HFF-Myc (cell line): ENCODE measurements at places on chromosomes 1 and 21.

- DNase-seq = no peak
Observed at GRCh38 chr1:45097079-45097478, 85.0 kb downstream of the UROD start.

DNA sequence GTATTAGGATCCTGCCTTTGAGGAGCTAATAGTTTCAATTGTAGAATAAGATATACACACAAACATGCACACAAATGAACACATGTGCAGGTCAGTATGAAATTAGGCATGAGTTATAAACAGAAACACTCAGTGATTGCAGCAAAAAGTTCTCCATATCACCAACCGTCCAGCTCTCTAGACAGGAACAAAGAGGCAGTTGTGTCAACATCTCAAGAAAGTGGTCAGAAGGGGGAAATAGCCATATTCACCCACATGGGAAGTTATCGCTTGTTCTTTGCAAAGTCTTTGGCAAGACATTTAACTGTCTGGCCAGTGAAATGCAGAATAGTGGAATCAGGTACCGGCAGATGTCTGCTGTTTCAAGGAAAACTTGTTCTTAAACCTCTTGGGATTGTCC is 29.4 kb upstream of the PIGC start:
- no peak for DNase-seq

GRCh38 chr1:93617670-93618499 is 63.8 kb downstream of the BCAR3 start:
- no peak for DNase-seq

GRCh38 chr1:234778221-234779159 is 168.5 kb upstream of the IRF2BP2 start:
- no peak for DNase-seq

DNA sequence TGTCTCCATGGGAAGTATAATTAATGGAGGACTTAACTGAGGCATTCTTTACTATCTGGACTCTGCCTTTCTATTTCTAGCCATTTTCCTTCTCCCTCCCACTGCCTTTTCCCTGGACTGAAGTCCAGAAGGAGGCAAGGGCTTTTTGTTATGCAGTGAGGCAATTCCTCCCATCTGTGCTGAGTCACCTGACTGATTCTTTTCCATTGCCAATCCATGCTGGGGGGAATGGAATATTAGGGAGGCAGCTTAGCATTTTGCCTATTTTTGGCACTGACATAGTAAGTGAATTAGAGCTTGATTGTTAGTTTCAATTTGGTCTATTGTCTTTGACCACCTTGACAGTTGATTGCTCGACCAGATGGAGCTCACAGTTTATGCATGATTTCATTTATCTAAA is 1000.6 kb upstream of the PRMT6 start:
- DNase-seq = no peak

DNA sequence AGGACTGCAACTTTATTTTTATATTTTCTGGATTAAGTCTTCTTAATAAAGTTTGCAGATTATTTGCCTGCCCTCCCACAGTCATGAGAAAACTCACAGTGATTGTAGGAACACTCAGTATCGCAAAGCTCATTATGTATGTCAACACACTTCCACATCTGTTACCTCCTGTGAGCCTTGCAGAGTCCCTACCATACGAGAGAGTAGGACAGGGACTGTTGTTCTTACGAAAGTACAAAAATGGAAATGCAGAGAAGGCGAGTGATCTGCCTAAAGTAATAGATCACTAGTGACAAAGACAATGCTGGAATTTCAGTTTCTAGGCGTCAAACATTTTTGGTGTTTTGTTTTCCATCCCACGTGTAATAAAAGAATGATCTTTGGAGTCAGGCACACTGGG is 131.7 kb downstream of the SYT2 start:
- DNase-seq = no peak

DNA sequence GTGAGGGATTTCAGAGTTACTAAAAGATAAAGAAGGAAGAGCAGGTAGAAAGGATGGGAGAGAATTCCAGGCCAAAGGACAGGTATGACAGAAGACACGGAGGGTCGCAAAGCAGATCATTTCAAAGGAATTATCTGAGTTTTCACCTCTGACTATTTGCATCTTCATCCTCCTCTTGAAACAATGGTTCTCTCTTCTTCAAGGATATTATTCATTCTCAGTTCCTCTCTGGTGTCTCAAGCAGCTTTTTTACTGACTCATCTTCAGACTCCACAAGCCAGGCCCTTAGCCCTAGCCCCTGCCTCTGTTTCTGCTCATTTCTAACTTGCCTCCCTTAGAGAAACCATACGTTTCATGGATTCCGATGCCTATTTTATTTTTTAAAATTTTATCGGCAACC is 15.0 kb downstream of the DDX59 start:
- DNase-seq = no peak

GRCh38 chr1:209190591-209191261 is 392.8 kb upstream of the CAMK1G start:
- DNase-seq = peak; percentile 25

- DNase-seq = no peak
Observed at GRCh38 chr1:6622396-6623152, 2.1 kb upstream of the THAP3 start.

DNA sequence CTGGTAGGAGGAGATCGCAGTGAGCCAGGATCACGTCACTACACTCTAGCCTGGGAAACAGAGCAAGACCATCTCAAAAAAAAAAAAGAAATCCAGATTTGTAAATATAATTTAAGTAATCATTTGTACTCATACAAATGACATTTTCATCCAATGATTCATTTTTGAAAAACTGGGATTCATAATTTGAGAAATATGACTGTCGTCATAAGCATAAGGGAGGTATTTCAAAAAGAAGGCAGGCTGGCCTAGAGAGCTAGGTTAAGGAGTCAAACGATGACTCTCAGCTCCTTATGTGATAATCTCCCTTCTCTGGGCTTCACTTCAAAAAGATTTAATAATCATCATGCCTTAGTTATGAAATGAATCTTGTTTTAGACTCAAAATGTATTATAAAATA is 2.3 kb downstream of the GART start:
- DNase-seq = no peak

DNA sequence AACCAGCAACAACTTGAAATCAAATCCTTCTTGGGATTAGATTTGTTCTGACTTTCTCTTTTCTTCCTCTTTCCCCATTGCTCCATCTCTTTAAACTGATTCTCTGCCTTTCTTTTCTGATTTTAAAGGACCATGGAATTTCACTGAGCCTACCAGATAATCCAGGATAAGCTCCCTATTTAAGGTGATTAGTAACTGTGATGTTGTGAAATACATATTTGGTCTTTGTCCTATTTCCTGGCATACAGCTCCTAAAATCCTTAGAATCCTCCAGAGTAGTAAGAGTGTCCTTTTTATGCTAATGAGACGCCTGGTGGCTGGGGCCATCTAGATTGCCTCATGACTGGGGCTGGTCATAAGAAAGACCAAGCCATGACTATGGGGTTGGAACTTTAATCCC is 236.9 kb downstream of the USP25 start:
- DNase-seq = no peak

DNA sequence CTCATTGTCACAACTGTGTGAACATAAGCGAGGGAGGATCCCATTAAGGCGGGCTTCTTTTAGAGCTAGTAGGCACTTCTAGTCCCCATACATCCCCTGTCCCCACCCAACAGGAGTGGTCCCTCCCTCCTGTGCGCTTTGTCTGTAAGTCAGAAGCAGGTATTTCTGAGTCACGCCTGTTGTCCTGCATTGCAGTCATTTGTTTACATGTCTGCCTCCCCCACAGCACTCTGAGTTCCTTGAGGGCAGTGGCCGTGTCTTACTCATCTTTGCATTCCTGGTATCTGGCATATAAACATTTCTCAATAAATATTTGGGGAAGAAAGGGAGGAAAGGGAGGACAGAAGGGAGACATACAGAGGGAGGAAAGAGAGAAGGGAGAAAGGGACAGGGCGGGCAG is 40.3 kb downstream of the PLEKHA6 start:
- peak; percentile 62 for DNase-seq

DNA sequence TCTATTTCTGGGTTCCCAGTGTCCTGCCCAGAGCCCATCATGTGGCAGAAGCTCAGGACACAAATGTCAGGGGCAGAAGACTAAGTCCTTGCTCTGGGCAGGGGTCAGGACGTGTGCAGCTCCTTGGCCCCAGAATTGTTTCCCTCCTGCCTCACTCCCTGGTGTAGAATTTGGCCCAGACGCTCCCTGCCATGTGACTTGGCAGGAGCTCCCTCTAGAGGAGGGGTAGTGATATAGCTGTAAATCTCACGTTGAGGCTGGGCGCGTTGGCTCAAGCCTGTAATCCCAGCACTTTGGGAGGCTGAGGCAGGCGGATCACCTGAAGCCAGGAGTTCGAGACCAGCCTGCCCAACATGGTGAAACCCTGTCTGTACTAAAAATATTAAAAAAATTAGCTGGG is 91.2 kb downstream of the UBIAD1 start:
- no peak for DNase-seq

- no peak for DNase-seq
Observed at GRCh38 chr1:230011333-230012092, 55.5 kb upstream of the GALNT2 start.

DNA sequence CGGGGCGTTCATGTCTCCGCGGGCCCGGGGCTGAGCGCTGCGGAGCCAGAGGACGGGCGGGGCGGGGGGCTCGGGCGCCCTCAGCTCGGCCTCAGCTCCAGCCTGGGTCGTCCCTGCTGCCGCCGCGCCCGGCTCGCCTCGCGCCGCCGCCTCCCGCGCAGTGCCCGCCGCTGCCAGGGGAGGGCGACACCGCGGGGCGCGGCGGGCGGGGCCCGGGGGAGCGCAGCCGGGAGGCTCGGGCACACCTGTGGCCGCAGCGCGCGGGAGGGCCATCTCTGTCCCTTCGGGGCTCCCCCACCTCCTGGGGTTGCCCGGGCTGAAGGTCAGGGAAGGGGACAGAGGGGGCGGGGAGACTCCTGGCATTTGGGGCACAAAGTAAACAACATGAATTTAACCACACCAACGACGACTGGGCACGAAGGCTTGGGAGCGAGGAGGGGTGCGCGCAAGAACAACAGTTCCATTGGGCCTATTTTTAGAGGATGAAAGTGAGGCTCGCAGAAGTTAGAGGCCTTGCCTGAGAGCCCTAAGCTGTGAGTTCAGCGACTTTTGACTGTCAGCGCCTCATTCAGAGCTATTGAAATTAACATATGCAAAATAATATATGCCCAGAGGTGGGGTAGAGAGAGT is at the start of gene FAM131C:
FAM131C (minus strand) TSS at position 162 of the 630 bp plus-strand sequence. CDS start 209 bp downstream, outside the sequence.
- DNase-seq = no peak

DNA sequence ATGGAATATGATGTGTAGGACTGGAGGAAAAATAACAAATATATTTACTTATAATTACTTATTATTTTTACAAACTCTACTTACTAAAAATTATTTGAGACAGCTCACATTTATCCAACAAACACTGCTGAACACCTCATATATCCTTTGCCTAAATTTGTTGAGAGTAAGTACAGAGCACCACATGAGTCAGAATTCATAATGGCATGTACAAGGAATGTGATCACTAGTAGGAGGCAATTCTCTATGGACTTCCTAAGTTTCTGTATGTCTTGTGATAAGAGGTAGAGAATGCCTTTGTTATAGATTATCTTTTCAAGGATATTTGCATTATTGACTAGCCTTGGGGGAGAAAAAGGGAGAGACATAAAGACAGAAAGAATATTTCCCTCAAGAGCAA is 8.2 kb upstream of the ST6GALNAC3 start:
- no peak for DNase-seq

- no peak for DNase-seq
Observed at GRCh38 chr1:31183927-31184554, 55.6 kb downstream of the NKAIN1 start.

GRCh38 chr1:208048904-208049303 is 138.0 kb upstream of the CD34 start:
- no peak for DNase-seq

GRCh38 chr1:205914155-205914507 is 29.1 kb downstream of the SLC26A9 start:
- no peak for DNase-seq

DNA sequence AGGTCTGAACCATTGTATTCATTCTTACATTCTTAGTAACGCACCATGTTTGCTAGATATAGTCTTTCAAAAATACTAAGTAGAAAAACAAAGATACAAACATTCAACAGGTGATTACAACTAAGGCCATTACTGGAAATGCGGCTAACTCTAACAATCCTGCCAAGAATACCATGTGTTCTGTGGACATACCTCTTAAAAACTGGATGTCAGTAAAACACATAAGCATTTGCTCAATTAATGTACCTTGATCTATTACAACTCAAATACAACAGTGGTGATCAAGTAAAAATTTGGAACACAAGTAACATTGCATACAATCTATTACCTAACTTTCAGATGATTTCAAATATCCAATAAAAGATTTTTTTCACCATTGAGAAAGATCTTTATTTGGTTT is 15.4 kb downstream of the ANGPTL3 start:
- DNase-seq = no peak

DNA sequence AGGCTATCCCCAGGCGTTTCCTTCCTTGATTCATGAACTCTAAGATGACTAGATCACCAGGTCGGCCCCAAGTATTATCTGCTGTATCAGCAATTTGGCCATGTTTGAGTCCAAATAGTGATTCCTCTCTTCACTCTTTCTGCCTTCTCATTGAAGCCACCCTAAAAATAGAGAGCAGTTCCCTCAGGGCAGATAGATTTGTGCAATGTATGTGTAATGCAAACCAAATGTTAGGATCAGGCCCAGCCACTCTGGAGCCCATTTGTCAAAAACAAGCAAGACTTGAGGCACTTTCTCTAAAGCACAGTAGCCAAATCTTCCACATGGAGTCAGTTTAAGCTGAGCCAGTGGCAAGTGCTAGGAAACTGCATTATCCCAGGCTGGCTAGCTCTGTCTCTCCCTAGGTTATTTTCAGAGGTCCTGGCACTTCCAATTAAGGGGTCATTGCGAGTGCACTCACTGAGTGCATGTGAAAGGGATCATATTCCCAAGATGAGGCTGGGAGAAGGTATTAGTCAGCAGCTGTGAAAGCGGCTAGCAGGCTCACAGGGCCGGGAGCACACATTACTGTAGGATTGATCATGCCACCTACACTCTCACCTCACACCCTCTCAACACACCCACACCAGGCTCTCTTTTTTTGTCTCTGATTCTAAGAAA is 97.9 kb upstream of the RAB3GAP2 start:
- DNase-seq = peak; percentile 96

DNA sequence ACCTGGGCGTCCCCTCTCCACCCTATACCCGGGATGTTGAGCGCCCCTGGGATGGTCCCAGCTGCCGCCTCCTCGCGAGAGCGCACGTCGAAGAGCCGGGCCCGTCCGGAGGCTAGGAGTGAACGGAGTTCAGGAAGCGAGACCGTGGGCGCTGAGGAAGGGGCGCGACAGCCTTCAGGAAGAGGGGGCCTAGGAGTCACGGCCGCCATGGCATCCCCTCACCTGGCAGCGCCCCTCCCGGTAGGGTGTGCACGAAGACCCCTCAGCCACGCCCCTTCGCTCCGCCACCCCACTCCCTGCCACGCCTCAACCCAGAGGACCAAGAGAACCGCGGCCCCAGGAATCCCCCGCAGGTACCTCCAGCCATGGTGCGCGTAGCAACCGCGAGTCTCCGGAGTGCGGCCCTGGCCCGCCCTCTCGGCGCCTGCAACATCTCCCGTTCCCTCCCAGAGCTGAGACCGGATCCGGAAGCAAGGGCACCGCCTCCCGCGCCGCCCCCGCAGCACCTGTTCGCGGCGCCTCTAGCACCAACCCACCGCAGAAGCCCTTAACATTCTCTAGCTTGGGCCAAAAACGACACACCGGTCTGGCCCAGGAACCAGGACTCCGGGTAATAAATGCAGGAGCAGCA is at the start of gene TSTD1:
TSTD1 (minus strand) TSS at position 442 of the 631 bp plus-strand sequence; CDS start at position 367, 75 bp downstream.
- no peak for DNase-seq
